H54 (cell line): ENCODE measurements at places on chromosomes 5 and 9.

GRCh38 chr5:29089591-29090130 is 2051.3 kb upstream of the CDH9 start:
- DNase-seq: no peak

DNA sequence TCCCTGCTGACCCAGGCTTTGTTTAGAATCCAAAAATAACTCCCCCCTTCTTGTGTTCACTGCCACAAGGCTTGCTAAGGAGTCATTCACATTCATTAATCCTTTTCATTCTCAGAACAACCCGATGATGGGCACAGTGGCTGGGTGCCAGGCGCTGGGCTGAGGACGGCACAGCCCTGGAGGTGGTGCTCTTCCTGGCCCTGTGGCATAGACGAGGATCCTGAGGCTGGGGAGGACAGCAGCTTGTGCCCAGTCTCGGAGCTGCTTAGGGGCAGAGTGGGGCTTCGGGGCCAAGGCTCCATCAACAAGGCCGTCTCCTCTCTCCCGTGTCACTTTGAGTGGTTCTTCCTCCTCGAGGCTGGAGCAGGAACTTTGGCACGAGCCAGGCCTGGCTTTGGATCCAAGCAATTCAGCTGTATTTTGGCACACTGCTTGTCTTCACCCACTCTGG is 166.7 kb downstream of the TTLL11 start:
- no peak for DNase-seq

GRCh38 chr9:113931140-113931539 is 55.0 kb downstream of the ZNF618 start:
- no peak for DNase-seq

DNA sequence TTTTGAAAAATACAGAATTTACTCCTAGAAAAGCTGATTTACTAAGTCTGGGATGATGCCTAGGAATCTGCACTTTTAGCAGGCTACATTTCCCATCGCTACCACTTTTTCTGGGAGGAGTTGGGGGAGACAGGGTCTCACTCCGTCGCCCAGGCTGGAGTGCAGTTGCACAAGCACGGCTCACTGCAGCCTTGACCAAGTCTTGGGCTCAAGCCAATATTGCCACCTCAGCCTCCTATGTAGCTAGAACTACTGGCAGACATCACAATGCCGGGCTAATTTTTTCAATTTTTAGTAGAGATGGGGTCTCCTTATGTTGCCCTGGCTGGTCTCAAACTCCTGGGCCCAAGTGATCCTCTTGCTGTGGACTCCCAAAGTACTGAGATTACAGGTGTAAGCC is 85.9 kb downstream of the NR6A1 start:
- DNase-seq: no peak

DNA sequence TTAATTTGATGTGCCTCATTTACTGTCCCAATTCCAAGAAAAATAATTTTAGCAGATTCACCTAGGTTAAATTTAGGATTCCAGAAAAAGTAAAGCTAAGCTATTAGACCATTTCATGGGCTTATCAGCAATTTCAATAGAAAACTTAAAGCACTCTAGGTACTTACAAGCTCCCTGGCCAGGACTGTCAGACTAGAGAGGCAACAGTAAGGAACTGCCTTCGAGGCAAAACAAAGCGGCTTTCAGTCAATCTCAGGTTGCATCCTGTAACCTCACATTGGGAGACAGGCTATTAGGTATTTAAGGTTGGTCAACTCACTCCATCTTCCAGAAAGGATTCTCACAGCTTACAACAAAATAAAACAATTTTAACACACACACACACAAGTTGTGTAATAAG is 48.7 kb upstream of the FSD1L start:
- DNase-seq: no peak

- DNase-seq: no peak
These were observed 4.7 kb downstream of the APC start for GRCh38 chr5:112742424-112742823.

DNA sequence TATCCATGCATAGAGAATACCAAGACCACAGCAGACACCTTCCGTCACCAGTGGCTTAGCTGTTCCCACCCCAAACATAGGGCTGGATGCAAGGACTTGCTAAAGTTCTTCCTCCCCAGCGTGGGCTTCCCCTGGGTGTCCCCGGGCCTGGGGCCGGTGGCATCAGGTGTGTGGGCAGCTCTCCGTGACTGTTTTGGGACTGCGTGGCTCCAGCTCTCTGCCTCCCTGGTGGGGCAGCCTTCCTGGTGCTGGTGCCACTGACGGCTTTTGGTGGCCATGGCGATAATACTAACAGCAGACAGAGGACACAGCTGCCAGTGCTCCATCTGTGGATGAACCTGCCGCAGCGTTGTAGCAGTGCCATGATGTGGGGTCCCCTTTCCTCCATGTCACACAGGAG is 4.9 kb downstream of the CACFD1 start:
- no peak for DNase-seq

DNA sequence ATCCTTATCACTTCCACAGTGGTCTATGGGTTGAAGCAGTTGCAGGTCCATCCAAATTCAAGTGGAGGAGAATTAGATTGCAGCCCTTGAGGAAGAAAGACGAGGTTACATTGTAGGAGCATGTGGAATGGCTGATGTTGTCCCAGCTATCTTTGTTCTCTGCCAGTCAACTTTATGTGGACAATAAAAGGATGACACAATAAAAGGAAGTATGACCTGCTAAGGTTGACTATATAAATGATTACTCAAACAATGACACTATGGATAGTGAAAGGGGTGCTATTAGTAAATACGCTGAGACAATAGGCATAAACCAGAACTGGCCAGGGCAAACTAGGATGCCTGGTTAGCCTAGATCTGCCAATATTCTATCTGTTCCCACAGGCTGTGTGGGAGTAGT is 12.8 kb upstream of the ZNF618 start:
- no peak for DNase-seq

DNA sequence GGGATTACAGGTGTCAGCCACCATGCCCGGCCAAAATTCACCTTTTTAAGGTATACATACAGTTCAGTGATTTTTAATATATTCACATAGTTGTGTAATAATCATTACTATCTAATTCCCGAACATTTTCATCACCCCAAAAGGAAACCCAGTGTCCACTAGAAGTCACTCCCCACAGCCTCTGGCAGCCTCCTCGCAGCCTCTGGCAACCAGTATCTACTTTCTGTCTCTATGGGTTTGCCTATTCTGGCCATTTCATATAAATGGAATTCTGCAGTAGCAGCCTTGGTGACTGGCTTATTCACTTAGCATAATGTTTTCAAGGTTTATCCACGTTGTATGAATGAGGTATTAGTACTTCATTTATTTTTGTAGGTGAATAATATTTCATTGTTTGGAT is 59.0 kb downstream of the UBAP1 start:
- DNase-seq: no peak

DNA sequence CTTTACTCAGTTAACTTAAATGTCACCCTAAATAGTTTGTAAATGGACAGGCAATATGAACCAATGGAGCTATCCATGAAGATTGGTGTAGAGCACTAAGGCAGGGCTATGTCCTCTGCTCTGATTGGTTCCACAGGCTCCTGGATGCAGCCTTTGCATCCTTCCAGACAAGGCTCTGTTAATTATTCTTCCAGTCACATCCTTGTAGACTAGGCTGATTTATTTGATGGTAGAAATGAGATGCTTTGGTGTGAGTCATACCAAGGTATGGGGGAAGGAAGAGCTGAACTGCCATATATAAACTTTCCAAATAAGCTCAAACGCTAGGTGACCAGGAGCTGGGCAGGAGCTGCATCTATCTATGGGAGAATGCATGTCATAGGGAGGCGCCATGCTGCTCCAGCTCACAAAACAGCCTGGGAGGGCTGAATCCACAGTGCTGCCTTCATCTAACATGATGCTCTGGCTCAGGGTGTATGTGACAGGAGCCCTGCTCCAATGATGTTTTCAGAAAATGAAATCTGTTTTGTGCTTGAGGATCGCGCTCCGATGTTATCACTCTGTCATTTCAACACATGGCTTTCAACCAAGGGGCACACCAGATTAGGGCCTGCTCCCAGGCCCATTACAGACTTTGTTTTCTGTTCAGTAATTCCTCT is 818.0 kb upstream of the ZNF608 start:
- no peak for DNase-seq

DNA sequence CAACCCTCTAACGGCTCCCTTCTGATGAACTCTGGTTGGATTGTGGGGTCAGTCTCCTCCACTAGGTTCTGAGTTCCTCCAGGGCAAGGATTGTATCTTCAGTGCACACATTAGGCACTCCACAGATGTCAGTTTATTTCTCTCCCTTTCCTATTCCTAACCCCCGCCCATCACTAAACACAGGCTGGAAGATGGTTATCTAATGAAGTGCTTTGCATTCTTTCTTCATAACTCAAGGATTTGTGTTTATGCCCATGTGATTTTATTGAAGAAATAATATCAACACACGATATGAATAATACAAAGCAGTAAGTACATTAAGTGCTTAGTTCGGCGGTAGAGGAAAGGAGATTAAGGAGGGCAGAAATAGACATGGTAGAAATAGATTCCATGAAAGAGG is 4.4 kb upstream of the CREBRF start:
- DNase-seq: no peak

DNA sequence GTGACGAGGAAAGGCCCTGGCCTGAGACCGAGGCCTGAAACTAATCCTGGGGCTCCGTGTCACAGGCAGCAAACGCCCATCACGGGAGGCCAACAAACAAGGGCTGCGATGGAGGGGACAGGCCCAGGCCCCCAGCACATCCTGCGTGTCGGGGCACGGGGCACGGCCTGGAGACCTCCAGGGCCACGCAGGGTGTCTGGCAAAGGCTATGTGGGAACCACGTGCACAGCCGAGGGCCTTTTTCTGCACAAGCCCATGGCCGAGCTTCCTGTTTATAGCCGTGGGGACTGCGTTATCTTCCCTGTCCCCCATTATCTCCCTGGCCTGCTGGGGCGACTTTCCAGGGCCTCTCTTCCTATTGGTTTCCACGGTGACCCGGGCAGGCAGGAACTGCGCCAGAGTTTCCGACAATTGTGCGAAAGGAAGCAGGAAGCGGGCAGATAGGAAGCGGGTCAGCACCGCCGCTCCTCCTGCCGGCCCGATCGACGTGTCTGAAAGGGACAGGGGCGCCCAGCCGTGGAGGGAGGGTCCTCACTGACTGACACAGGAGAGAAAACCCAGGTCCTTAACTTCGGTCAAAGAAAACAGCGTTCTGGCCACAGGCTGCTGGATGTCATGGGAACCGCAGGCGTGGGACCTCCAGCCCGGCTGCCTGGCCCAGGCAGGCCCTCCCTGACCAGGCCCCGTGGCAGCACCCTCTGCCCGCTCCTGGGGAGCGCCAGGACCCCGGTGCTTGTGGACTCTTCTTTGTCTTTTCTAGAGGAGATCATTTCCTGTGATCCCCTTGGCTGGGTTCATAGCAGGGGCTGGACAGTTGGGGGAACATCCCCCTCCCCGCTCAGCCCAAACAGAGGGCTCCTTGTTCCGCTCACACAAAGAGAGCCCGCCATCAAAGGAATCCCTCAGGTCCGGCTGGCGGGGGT is 29.1 kb upstream of the SEC16A start:
- DNase-seq: no peak

DNA sequence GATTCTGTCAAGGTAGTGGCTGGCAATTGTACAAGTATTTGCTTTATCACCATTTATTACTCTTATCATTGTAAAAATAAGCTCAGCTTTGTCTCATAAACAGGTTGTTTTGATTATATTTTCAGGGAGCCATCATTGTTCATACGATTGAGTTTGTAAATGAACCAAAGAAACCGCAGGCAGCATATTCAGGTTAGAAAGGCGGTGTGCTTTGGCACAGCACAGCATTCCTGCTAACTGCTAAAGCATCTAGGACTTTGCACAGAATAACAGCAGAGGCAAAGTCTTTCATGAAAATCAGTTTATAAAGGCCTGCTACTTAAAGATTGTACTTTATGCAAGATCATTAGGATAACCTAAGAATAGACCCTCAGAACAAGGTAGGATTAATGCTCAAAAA is 281.5 kb upstream of the SLC24A2 start:
- DNase-seq: no peak

DNA sequence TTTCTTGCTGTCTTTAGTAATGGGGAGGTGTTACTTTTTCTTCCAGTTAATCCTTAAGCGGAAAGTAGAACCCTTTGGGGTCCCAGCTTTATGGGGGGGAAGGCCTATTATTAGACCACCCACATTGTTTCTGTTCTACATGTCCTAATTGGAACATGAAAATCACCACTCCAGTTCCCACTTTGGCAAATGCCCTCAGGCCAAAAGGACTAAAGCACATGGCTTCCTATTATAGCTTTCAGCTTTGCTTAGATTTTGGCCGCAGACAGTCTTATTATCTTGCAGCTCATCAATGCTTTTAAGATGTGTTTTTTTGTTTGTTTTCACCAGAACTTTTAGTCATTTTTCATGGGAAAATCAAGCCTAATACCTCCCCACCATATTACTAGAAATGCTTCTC is 296.8 kb upstream of the ANKH start:
- DNase-seq: no peak
